Cardiac muscle cell (in vitro differentiated cells and primary cell): ENCODE measurements at places on chromosomes 11 and 22. TPM values are rescaled to one million over a fixed set of nuclear protein-coding genes. Genes with fewer than 3 reads are reported as not detected.

DNA sequence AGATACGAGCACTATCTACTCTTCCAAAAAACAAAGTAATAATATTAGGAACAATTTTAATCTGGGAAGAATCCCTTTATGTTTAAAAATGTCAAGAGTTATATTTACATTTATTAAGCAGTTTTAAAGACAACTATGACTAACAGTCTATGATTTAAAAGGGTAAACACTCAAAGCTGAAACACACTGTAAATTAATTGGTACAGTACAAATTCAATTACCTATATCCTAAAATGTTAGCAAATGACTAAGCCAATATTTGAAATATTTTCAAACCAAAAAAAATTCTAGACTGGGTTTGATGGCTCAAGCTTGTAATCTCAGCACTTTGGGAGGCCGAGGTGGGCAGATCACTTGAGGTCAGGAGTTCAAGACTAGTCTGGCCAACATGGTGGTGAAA, 36.0 kb upstream of the CHRNA10 start:
- no peak for DNase-seq

DNA sequence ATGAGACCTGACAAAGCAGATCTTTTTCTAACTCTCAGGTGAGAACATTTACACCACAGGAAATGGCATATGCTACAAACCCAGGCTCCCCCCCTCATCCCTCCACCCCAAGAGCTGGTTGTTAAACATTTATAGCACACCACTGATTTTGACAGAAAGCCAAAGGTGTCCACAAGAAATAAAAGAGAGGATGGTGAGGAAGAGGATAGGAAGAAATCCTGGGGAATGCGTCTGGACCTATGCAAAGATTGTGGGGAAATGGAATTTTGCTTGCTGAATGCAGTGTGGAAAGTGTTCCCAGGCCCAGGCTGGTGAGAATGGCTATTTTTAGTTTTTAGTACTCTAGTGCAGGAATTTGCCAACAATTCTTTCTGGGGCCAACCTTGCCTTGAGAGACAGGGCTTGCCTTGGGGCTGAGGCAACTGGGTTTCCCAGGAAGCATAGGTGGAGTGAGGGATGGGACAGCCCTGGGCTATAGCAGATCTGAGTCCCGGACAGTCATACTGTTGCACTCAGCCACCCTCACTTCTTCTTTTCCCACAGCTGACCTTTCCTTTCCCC, 163.9 kb downstream of the ADAMTS15 start:
- peak; percentile 68 for DNase-seq

DNA sequence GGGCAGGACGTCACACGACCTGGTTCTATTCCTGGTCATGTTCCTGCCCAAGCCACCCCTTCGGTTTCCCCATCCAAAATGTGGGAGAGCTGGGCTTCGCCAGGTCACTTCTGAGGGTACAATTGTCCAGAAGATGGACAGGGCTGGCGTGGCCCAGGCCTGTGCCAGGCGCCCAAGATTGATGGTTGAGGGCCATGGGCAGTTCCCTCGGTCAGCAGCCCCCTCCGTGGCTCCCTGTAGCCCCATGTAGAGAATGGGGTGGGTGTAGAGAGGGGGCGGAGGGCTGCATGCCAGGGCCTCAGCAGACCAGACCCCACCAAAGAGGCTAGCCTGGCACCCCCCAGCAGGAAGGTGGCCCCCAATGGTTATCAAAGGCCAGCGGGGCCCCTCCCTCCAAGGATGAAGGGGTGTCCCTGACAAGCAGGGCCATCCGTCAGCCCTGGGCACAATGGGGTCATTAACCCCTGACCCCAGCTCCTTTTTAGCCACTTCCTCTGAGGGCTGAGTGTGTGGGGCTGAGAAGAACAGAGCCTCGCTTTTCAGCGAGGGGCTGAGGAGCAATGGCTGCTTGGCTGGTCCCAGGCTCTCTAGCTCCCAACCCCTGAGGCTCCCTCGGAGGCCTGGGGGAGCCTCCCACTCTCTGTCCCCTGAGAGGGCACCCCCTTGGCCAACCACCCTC, 11.0 kb upstream of the PICK1 start:
- DNase-seq: no peak

- DNase-seq: no peak
Observed at GRCh38 chr11:68828155-68828931, 13.4 kb downstream of the CPT1A start.

Gene CCDC89
- 0.21 and 0.45 TPM in 2 replicates for total RNA-seq

Gene VWCE
- total RNA-seq: 1.8 and 2.3 TPM in 2 replicates
